ENCODE measurements at places on chromosomes 1 and 21.

DNA sequence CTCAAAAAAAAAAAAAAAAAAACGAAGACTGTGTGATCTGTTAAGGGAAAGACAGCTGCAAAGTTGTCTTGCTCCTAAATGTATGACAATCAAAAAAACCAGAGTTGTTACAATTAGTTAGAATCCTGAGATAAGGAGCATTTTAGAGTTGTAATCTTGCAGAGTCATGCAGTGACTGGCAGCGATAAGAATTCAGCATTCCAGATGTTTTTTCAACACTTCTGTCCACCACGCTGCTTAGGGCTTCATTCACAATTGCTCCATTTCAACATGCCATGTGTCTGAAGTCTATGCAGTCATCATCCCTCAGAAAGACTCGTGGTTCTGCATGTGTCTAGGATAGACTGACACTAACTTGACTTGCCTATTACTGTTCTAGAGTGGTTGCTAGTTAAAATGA lies 102.4 kb upstream of the BACE2 start:
- no peak for DNase-seq

DNA sequence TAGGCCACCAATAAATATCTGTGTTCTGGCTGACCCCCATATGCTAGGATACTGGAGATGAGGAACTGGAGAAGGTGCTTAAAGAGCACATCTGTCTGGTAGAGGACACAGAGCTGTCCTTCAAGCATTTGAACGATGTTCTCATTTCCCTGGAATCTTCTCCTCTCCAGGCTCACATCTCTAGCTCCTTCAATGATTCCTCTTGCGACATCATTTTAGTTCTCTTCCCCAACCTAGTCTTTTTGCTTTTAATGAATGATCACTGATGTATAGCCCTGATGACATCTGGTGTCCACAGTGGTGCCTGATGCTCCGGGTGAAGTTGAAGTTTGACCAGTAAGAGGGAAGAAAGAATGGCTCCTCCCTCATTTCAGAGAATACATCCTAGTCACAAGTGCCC lies 80.8 kb upstream of the UBE2U start:
- no peak for DNase-seq

GRCh38 chr1:182965096-182965495 lies 12.1 kb upstream of the SHCBP1L start:
- DNase-seq: no peak

- DNase-seq: no peak
Observed at GRCh38 chr1:5949085-5949760, 43.0 kb downstream of the NPHP4 start.

GRCh38 chr1:22197644-22198043 lies 54.7 kb upstream of the WNT4 start:
- DNase-seq: no peak

DNA sequence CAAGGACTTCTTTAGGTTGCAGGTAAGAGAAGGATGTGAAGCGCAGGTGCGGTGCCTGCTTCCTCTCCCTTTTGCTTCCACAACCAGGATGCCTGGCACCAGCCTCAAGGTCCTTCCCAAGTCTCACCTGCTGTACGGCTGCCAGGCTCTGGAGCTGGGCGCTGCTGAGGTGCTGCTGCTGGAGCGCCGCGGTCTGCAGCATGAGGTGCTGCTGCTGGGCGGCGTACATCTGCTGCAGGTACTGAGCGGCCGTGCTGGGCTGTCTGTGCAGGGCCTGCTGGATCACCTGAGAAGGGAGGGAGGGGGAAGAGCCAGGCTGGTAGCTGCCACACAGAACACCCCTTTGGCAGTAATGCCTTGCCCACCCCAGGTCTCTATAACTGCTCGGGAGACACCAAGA lies 51.3 kb upstream of the A3GALT2 start:
- DNase-seq: no peak

DNA sequence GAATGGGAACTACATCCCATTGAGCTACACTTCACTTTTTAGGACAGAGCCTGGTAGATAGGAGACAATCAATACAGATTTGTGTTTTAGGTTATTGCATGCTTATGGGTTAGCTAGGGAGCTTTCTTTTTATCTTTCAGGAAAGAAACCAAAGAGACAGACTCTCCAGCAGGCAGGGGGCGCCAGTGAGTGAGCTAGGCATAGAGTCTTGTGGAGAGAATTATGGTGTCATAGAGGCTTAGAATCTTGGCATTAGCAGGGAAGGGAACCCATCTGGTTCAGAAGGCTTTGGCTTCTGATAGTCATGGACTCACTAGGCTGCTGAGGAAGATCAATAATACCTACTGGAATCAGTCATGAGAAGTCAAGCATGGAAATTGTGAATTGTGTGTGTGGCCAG lies at the start of gene SMCP:
Gene SMCP, plus strand, starts transcription at position 281 of the 400 bp plus-strand sequence. CDS start 6,101 bp downstream, outside the sequence.
- no peak for DNase-seq

- no peak for DNase-seq
Observed at GRCh38 chr1:57404884-57405283, 19.0 kb downstream of the DAB1 start.

GRCh38 chr1:198001776-198002408 lies 84.7 kb downstream of the LHX9 start:
- no peak for DNase-seq

- no peak for DNase-seq
Observed at GRCh38 chr1:246724731-246725095, 504 bp downstream of the SCCPDH start.

GRCh38 chr1:3402258-3403010 lies 52.0 kb upstream of the ARHGEF16 start:
- no peak for DNase-seq

Data from retinal pigment epithelial cell (primary cell).